ENCODE measurements at places on chromosomes 6 and 20. TPM values are rescaled to one million over a fixed set of nuclear protein-coding genes. Genes with fewer than 3 reads are reported as not detected.

The LRRC73 gene
- 0.17 TPM for total RNA-seq

DNA sequence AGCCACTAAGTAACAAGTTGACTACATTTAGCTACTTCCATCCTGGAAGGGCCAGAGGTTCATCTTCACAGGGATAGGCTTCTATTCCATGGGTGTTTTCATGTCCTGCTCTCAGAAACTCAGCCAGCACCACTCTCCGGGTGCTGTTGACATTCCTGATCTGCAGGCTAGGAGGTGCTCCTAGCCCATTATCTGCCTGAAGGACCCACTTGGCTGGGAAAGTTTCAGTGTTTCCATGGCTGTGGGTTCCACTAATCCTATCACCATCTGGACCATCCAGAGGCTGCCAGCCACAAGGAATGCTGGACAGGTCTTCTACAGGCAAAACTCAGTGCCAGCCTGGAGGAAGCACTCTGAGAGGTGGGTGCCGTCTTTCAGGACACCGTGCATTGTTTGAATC lies 45.2 kb downstream of the HLA-G start:
- no peak for DNase-seq

GRCh38 chr20:37192137-37192854 lies 12.9 kb upstream of the MROH8 start:
- peak; percentile 91 for DNase-seq

DNA sequence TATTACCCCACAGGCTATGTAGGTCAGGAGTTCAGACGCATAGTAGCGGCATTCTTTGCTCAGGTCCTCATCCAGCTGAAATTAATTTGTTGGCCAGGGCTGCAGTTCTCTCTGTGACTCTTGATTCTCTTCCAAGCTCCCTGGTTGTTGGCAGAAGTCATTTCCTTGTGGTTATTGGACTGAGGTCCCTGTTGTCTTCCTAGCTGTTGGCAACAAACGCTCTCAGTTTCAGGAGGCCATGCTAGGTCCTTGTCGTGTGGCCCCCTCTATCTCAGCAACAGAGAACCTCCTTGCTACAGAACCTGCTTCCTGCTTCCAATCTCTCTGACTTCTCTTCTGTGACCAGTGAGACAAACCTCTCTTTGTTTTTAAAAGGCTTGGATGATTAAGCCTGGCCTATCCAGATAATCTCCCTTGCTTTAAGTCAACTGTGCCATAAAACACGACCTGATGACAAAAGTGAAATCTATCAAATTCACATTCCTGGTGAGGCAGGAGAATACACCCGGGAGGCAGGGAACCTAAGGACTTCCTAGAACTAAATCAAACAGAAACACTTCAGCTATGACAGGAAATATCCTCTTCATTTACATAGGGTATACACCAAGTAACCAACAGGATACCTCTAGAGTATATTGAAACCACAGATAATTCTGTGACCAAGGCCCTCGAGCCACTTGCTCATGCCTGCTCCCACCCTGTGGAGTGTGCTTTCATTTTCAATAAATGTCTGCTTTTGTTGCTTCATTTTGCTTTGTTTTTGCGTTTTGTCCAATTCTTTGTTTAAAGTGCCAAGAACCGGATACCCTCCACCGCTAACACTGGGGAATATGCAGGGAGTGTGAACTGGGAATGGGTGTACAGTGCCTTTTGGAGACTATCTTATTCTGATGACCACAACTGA lies 196.0 kb downstream of the BTBD3 start:
- no peak for DNase-seq

DNA sequence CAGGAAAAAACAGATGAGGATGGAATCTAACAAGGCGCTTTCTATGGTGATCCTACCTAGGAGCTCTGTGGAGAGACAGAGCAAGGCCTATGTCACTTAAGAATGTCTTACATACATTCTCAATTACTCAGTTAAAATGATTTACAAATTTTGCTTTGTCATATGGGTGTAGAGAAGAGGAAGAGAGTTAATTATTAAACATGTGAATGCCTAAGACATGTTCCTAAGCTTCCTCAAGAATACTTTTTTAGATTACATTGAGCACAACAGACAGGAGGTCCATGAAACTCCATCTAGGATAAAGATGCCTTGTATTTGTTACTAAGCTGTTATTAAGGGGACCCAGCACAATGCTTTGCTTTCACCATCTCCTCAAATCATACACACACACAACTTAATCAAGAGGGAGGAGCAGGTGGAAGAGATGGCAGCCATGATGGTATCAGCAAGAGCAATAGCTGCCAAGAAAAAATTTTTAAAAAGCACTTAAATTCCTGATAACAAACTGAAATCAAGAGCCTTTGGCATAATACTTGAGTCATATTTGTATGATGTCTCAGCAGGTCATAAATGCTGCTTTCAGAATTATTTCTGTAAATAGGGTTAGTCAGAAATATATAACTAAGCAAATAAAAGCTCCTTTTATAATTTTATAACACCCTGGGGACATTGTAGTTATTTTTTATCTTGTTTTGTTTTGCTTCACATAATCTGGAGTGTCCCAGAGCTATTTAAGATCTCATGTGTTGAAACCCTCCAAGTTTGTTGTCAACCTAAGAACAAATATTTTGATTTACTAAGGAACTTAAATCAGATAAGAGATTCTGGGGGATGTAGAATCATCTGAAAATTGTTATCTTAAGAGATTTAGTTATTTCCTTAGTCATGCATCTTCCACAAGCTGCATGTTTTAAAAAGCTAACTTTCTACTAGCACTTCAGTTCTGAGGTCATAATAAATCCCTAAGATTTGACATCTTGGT lies 70.0 kb upstream of the CD2AP start:
- DNase-seq = no peak

- DNase-seq = no peak
Observed at GRCh38 chr6:120954111-120954510, 380.2 kb downstream of the TBC1D32 start.

DNA sequence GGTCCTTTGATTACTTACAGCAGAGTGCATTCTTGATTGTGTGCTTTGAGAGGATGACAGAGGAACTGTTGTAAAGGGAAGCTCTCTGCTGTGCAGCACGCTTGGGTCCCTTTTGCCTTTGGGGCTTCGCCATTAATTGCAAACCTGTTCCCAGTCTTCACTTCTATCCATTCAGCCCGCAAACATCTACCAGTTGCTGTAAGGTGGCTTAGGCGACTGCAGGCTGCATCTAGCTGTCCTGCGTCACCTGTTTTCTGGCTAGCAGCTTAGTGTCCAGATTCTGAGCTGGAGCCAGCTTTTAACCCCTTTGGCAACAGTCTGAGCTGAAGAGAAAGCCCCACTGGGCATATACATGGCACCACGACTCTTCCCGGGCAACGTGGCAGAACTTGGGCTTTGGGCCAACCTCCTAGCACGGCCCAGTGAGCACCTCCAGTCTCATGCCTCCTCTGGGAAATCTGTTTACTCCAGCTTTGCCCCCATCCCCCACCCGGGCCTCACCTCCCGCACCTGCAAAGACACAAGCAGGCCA lies 2.5 kb upstream of the FASTKD5 start:
- DNase-seq = no peak

The NKX2-2 gene
- total RNA-seq = not detected

The RNF144B gene
- total RNA-seq = 77.1 TPM

The REV3L gene
- 39.5 TPM for total RNA-seq

The BAK1 gene
- 23.5 TPM for total RNA-seq

The ESR1 gene
- total RNA-seq = not detected

DNA sequence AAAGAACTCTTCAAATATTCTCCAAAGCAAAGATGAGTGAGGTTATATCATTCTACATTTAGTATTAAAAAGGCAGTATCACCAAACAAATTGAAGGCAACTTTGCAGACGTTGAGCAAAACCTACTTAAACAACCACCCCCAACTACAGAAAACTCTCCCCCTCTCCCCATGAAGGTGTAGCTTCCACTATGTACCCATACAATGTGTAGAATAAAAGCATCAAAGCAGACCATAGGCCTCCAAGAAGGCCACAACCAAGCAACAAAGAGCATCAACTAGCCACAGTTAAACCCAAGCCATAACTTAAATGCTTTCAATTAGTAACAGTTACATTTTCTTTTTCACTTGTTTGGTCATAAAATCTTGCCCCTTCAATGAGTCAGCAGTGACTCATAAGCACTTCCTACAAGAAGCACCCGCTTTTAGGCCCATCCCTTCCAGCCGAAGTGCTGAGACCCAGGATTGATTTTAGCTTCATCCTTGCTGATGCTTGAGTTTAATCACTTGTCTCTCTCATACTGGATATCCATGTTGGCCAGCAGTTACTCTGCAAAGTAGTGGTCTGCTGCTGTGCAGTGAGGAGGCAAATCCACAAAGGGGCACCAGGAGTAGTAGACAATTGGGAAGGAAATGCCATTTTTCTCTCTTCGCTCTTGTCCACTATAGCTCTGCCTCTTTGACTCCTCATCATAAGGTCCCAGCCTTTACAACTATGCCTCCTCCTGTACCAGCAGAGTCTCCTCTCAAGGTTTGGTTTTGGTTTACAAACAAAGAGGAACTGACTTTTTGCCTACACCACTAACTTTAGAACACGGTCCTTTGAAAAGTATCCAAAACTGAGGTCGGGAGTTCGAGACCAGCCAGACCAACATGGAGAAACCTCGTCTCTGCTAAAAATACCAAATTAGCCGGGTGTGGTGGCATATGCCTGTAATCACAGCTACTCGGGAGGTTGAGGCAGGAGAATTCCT lies 8.4 kb upstream of the NUP153 start:
- peak; percentile 85 for DNase-seq

The SIRPB2 gene
- 1.3 TPM for total RNA-seq

The NOX3 gene
- total RNA-seq = not detected

DNA sequence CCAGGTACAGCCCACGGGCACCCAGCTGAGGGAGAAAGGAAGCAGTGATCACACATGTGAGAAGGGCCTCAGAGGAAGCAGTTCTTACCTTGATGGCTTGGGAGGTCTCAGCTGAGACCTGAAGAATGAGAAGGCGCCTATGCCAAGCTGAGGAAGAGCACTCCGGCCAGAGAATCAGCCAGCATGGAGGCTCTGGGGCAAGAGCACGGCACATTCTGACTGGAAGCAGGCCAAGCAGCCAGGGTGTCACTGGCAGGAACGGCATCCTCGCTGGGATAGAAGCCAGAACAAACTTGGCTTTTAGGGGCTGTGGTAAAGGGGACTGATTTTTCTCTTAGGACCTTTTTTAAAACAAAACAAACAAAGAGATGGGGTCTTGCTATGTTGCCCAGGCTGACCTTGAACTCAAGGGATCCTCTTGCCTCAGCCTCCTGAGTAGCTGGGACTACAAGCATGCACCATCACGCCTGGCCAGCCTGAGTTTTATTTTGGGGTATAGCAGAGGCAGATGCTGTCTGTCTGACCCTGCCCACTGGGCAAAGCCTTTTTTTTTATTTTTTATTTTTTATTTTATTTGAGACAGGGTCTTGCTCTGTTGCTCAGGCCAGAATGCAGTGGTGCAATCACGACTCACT lies 17.6 kb downstream of the GHRH start:
- DNase-seq = peak; percentile 36

DNA sequence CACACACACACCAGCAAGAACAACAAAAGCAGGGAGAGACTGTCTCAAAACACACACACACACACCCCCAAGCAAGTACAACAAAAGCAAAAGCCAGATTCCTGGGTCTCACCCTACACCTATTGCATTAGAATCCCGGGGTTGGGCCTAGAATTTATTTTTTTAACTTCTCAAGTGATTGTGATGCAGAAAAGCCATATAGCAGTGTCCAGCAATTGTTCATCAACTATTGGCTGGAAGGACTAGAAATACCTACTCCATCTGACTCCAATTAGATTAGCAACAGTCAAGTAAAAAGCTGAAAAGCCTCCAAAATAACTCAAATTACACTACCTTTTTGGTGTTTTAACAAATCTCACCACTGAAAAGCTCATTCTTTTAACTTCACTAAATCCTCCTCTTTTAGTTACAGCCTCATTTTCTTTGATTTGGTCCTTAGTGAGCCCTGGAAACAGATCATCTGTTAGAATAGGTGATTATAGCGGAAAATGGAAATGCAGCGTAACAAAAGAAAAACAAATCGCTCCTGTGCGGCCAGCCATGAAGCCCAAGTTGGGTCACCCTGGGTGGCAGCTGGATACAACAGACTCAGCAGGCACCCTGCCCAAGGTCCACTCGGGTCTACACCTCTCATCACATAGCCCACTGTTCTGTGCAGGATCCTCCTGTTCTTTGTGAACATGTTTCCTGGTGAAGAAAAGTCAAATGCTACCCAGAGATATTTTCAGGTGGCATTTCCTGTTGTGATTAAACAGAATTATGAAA lies 38.7 kb downstream of the STAU1 start:
- DNase-seq = no peak

DNA sequence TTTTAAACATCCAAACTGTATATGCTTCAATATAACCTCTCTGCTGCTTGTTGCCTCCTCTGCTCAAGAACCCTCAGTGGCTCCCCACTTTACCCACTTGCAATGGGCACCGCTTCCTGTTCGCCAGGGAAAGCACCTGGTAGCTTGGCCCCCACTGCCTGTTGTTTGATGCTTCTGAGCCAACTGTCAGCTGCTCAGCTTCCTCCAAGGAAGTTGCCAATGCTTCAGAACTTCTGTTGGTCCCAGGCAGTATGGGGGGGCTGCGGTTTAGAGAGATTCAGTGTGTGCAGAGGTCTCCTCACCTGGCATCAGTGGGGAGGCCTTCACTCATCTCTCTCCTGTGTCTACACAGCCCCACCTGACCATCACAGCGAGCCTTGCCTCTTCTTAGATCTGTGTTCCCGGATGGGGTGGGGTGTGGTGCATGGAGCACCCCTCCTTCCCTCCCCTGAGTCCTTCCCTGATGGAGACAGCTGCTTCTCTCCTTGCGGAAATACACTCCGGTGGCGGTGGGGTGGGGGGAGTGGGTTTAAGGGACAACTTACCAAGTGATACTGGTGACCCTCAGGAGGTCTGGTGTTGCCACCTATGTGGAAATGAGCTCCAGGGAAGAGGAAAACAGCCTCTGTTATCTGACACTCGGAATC lies 308.1 kb downstream of the CDH26 start:
- no peak for DNase-seq

DNA sequence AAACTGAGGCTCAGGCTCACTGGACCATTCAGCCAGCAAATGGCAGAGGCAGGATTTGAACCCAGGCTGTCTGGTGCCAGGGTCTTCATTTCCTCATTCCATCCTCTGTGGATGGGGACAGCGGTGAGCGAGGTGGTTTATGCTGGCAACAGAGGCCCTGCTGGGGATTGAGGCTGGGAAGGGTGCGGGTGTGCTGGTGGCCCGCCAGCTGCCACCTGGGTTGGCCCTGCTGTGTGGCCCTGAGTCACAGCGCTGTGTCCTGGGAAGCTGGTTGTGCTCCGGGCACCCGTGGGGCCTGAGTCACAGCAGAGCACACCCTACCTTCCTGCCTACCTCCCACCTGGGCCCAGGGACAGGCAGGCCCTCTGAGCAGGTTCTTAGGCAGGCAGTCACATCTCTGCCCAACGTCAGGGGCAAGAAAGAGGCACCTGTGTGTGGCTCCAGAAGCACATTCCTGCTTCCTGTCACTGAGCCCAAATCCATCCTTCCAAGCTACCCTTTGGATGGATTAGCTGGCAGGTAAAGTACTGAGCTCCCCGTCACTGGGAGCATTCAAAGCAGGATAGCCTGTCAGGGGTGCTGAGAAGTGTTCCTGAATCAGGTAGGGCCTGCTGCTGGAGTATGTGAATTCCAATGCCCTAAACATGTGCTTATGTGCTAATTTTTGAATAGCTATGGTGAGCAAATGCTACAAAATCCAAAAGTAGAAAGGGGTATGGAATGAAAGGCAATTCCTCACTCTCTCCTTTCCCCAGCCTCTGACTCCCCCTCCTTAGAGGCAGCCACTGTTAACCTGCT lies 53.9 kb downstream of the CEBPB start:
- no peak for DNase-seq

All from dermis blood vessel endothelial cell (primary cell).